Stromal cell of bone marrow (primary cell): ENCODE measurements at places on chromosomes 4 and X.

- DNase-seq: no peak
Measured at GRCh38 chrX:146934256-146934655, 119.7 kb upstream of the CXorf51A start.

- peak; percentile 0 for DNase-seq
Measured at GRCh38 chr4:186132577-186133242, 28.2 kb downstream of the FAM149A start.

DNA sequence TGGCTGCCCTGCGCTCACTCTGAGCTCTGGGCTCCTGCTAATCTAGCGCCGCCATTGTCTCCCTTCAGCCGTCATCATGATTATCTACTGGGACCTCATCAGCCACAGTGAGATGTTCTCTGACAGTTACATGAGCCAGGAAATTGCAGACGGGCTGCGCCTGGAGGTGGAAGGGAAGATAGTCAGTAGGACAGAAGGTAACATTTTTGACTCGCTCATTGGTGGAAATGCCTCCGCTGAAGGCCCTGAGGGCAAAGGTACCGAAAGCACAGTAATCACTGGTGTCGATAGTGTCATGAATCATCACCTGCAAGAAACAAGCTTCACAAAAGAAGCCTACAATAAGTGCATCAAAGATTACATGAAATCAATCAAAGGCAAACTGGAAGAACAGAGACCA is 21.8 kb upstream of the PIN4 start:
- no peak for DNase-seq

GRCh38 chrX:153768311-153769157 is 4.5 kb downstream of the PLXNB3 start:
- no peak for DNase-seq

DNA sequence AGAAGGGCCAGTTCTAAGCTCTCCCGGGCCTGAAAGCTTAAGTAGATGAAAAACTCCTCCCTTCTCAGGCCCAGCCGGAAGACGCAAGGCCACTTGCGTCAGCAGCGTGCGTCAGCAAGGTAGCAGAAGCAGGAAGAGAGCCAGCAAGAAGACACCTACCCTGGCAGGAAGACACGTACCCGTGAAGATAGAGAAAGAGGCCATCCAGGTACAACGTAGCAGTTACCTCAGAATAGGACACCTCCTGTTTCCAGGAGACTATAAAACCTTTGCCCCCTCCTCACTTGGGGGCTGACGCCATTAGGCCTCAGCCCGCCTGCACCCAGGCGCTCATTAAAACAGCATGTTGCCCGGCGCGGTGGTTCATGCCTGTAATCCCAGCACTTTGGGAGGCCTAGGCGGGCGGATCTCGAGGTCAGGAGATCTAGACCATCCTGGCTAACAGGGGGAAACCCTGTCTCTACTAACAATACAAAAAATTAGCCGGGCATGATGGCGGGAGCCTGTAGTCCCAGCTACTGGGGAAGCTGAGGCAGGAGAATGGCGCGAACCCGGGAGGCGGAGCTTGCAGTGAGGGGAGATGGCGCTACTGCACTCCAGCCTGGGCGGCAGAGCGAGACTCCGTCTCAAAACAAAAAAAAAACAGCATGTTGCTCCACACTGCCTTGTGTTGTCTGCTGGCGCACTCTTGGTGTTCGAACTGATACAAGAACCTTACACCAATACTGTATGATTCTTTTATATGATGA is 242.7 kb upstream of the NWD2 start:
- no peak for DNase-seq

DNA sequence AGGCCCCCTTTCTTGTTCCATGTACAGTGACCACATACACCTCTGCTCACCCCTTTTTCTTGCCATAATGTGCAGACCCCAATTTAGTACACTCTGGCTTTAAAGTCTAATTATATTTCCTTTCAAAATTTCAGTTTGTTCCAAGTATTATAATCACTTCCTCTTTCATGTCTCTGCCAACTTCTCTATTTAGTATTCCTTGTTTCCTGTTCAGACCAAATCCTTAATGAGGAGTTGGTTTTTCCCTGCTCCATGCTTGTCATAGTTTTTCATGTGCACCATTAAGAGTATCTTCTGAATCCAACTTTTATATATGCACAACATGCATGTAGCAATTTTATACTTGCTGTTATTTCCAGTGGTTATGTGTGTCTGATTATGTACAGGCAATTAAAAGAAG is 32.3 kb downstream of the USP53 start:
- DNase-seq: no peak

GRCh38 chrX:19972984-19973383 is 17.9 kb downstream of the BCLAF3 start:
- no peak for DNase-seq

DNA sequence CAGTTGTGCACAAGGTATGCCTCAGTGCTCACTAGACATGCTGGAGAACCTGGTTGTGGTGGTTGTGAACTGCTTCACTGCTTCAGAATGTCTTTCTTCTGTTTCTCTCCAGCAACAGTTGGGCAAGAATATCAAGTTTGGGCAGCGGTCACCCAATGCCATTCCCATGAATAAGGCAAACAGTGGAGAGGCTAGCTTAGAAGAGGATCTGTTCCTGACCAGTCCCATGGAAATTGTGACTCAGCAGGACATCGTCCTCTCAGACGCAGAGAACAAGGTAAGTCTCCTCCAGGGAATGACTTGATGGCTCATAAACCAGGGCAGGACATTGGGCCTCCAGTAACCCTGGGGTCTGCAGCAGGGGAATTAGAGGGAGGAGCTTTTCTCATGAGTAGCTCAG is 79.9 kb downstream of the AASDH start:
- DNase-seq: peak; percentile 2

GRCh38 chr4:159551281-159551680 is 448.4 kb downstream of the RAPGEF2 start:
- DNase-seq: peak; percentile 85

DNA sequence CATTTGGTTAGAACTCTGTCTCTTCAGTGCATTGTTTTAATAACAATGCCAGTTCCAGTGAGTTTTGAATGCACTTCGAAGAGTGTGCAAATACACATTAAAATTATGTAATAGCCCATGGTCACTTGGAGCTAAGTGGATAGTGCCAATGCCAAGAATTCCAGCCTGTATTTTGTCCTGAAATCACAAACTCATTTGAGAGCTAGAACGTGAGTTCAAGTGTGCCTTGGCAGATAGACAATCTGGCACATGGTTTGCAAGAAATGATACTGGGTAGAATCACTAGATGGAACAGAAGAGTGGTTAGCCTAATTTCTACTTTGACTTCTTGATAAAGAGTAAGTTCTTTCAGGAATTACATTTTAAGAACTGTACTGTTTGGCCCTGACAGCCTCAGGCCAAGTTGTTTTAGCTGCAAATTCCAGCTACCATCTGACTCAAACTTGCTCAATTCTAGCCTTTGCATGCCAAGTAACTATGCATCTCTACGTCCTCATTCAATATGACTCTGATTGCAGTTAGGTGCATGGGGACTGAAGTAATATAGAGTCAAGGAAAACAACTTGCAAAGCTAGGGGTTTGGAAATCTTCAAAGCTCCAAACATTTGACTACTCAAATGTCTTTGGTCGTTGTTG is 131.9 kb upstream of the SMIM31 start:
- peak; percentile 8 for DNase-seq

DNA sequence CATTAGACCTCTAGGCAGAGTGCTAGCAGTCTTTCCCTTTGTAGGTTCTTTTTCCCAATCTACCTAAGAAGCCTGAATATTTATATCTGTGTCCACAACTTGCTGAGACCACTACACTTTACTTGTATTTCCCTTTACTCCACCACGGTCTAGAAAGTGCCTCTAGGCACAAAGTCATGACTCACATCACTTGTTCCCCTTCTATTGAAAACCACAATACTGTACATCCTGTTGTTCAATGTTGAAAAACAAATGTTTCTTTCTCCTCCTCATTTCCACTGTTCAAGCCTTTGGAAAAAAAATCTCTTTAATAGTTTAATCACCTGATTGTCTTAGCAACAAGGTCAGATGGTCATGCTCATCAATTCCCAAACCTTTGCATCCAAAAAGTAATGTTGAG is 326.7 kb downstream of the GUCY2F start:
- DNase-seq: no peak

- DNase-seq: no peak
Measured at GRCh38 chr4:41322617-41323016, 65.9 kb downstream of the UCHL1 start.

- no peak for DNase-seq
Measured at GRCh38 chrX:28922106-28922505, 334.9 kb downstream of the IL1RAPL1 start.

- DNase-seq: peak; percentile 59
Measured at GRCh38 chrX:48648336-48648751, 35.3 kb upstream of the WAS start.

DNA sequence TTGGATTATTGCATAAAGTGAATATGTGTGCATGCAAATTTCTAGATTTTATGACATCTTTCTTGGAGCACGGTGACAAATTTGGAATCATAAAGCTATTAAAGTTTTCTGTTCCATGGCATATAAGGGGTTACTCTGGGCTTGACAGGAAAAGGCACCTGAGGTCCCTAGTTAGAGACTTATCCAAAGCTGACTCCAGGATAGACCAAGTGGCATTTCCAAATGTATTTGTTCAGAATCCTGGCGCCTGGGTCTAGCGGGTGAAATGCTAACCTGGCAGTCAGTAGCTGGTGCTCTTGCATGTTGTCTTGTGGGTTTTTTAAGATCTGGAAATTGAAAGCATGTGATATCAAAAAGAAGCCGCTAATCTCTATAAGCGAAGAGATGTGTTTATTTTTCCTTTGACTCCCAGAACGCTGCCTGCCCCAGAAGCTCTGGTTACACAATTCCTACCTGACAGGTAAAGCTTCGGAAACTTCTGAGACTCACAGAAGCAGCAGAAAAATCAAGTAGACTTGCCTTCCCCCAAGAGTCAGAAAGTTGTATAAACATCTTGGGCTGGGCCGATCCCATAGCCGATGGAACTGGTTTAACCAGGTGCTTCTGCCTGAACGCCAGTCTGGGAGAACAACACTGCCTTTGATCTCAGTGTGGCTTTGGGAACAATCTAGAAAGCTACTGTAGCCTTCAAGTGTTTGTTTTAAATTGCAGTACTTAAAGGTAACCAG is 12.9 kb upstream of the ZCCHC4 start:
- no peak for DNase-seq

DNA sequence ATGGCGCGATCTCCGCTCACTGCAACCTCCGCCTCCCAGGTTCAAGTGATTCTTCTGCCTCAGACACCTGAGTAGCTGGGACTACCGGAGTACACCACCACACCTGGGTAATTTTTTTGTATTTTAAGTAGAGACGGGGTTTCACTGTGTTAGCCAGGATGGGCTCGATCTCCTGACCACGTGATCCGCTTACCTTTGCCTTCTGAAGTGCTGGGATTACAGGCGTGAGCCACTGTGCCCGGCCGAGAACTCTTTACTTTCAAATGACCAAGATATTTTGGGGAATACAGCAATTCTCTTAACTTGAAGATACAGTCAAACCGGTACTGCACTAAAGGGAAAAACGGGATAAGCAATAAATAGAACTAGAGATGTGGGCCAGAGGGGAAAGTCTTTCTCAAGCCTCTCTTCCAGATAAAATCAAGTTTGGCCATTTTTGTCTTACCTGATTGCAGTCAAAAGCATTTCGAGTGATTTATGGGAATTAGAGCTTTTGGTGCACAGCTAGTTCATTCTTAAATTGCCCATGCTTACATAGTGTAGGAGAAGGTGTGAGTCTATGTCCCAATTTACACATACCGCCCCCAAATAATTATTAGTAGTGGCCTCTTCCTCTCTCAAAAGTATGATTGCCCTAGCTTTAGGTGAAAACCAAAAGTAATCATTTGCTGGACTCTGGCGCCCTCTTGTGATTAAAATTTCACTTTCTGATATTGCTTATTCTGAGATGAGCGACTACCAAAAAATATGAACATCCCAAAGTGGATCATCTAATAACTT is 53.2 kb upstream of the ABCG2 start:
- peak; percentile 27 for DNase-seq

GRCh38 chr4:70614184-70614555 is 14.4 kb upstream of the ENAM start:
- no peak for DNase-seq

DNA sequence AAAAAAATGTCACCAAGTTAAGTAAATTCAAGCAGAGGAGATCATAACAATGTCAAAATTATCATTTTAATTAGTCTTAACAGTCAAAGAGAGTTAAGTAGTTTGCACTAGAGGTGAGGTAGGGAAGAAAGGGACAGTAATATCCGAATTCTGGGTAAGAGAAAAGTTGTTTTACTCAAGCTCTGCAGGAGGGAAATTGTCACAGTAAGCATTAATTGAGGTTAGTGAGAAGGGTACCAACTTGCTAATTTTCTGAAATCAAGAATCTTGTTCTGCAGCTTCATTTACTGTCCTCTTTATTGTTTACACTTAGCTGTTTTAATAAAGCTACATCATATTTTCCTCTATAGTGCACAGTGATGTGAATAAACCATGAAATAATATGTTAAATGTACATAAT is 11.0 kb downstream of the DGKK start:
- no peak for DNase-seq

- no peak for DNase-seq
Measured at GRCh38 chrX:148268673-148269072, 231.7 kb upstream of the AFF2 start.

DNA sequence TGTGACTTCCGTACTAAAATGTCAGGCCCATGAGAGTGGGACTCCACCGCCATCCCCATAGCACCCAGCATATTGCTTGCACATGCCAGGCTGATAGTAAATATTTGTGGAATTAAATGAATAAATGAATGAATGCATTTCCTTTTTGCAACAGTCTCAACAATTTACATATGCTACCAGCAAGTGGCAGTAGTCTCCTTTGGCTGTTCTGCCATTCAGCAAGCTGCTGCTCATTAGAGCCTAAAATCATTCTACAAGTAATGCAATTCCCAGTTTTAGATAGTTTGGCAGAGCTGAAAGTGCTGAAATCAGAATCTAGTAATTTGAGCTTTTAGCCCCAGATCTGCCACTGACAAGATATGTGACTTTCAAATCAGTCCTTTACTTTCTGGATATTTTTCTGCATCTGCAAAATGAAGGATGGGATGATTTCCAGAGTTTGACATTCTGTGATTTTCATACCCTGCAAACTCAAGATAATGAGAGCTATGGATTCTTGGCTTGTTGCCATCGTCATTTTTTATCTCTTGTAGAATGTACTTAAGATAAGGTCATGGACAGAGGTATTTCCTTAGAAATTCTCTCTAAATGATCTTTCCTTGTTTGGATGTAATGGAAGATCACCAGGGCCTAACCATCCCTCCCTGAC is 35.7 kb upstream of the INTS6L start:
- peak; percentile 22 for DNase-seq

- no peak for DNase-seq
Measured at GRCh38 chr4:76690011-76690905, 207.7 kb downstream of the SOWAHB start.

GRCh38 chr4:23333946-23334878 is 555.6 kb downstream of the PPARGC1A start:
- peak; percentile 82 for DNase-seq
